Dermis blood vessel endothelial cell (primary cell): ENCODE measurements at places on chromosomes 2 and 18.

DNA sequence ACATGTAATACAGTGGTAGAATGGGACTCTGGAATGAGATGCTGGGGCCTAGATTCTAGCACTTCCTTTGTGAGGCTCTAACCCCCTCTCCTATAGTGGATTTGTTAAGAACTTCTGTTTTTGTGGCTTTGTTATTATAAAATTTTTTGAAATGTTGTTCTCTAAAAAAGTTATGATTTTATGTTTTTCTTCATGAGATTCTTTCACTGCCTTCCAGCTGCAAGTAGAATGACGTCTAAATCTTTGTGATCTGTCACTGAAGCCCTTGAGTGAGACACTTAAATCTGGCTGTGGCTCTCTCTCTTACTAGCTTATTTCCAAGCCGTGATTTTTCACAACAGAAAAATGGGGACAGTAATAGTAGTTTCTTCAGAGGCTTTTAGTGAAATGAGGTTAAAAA lies 1.6 kb downstream of the CASP8 start:
- DNase-seq: no peak

DNA sequence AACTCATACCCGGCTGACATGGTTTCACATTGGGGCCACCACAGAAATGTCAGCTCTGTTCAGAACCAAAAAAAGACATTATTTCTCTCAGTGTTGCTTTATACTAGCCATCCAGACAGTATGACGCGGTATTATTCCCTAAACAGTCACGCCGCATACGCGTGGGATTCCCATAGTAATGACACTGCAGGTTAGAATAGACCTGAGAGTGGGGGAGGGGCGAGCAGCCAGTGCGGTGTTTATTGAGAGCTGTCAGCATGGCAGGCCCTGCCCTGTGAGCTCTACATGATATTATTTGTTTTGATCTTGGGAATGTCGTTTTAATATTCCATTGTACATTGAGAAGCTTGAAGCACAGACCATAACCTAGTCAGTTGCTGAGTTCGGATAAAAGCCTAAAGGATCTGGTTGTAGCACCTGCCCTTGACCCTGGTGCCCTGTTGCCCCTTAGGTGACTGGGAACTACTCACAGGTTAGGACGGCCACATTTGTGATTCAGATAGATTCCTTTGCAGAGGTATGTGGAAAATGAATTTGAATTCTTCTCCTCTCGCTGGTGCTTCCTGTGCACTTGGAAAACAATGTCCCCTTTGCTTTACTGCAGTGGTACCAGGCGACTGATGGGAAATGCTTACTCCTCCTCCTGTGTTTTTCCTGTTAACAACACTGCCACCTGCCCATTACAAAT lies 150.1 kb downstream of the ARHGAP28 start:
- DNase-seq: peak; percentile 9

DNA sequence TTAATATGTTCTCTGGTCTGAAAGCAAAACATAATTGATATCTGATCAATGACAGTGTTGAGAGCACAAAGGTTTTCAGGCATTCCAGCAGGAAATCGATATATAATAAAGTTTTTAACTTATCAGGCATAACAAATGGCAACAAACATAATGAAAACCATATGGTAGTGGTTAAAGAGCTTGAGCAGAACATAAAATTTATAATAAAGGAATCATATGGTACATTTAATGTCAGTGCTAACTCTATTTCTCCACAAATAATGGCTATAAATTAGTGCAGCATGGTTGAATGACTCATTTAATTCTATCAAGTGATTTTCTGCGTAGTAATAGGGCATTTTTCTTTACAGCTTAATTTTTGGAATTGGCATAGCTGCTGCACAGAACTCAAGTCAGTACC lies 306.2 kb downstream of the FSIP2 start:
- DNase-seq: no peak

DNA sequence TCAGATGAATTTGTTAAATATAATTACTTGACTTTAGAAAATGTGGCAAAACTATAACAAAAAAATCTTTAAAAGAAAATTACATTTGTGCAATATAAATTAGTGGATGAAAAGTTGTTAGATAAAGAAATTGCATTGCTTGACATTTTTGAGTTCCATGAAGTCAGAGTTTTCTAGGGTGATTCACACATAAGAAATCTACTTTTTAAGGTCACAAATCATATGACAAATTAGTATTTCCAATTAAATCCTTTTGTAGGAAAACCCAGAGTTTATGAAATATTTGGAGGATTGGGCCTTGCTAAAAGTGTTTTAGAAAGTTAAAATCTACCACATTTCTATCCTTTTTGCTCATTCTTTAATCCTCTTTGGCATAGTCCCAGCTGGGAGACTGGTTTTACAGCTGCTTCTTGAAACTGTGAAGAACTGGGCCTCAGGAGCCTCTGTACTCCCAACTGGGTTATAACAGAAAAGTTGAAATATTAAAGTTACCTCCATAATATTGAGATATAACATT lies 289.2 kb downstream of the LRRTM4 start:
- no peak for DNase-seq

GRCh38 chr2:240520130-240520973 lies 37.4 kb downstream of the ANKMY1 start:
- no peak for DNase-seq
